Activated CD4-positive, alpha-beta T cell treated with anti-CD3 and anti-CD28 coated beads, Interleukin-2, Interleukin-6, amounts not matched to agents 100 ng/mL and 50 ng/mL, durations not matched to agents 16 hours and 8 hours (primary cell): ENCODE measurements at places on chromosomes 12 and 14.
A peak's percentile ranks its signal among the peaks of the same experiment; 100 is the strongest.

- no peak for DNase-seq
These were observed 146.7 kb downstream of the TSPAN9 start for GRCh38 chr12:3223601-3224529.

- peak; percentile 77 for DNase-seq
These were observed 198.2 kb downstream of the TSPAN9 start for GRCh38 chr12:3275171-3276041.

DNA sequence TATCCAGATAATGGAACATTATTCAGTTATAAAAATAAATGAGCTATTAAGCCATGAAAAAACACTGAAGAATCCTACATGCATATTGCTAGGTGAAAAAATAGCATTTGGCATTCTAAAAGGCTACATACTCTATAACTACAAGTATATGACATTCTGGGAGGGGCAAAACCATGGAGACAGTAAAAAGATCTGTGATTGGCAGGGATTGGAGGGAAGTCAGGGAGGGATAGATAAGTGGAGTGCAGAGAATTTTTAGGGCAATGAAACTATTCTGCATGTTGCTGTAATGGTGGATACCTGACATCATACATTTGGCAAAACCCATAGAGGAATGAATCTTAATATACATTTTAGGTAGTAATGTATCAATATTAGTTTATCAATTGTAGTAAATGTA is 63.1 kb upstream of the SLC38A2 start:
- DNase-seq, result no peak

DNA sequence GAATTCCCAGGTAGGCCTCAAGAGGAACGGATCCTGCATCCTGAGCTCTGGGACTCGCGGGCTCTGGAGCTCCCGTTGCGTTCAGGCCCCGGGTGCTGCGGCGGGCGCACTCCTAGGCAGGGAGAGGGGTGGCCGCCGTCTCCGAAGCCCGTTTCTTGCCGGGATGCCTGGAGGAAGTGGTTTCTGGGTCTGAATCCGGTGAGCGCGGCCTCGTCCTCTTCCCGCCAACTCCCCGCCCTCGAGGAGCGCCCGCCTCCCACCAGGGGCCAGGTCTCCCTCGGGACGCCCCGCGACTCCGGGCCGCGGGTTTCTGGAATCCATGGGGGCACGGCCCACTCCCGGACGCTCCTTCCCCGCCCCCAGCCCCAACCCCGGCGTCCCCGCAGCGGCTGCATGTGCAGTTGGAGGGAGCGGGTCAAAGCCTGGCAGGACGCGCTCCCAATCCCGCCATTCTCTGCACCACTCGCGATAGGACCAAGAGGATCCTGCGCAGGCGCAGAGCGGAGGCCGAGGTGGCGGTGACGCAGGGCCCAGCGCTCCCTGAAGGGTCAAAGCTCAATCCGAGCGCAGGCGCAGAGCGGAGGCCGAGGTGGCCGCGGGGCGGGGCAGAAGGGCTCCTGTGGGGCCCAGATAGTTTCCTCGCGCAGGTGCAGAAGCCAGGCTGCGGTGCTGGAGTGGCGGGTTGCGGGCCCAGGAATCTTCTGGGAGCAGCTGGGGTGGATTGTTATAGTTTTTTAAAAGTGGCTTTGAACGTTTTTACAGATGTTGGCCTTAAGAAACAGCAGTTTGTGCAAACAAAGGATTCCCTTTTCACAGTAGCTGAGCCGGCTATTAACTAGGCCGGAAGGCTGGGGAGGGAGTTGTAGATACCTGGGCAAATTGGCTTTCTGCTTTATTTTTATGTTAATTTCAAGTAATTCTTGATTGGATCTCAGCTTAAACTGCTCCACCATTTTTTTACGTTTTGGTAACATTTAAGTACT is 796.4 kb downstream of the AACS start:
- DNase-seq, result no peak

DNA sequence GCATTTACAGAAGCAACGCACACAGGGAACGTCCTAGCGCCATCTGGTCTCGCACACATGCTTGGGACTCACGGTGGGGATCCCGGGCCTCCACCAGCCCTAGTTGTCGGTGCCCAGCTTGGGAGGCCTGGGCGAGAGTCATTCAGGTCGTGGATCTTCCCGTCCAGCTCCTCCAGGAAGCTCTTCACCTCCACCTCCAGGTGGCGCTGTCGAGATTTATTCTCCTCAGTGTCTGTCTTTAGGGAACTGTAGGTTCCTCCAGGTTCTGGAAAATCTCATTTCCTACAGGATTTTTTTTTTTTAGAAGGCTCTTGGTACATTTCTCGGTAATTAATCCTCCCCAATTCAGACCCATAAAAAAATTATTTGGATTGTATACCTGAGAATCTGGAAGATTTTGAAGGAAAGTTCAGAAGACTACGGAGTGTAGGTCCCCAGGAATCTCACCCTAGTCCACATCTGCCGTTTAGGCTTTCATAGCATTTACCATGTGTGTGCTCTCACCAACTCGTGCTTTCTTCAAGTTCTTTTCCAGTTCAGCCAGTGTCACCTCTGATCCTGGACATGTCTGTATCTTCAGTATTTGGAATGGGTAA is 910.0 kb downstream of the TMEM121 start:
- peak; percentile 53 for DNase-seq

- no peak for DNase-seq
These were observed 652 bp upstream of the POLE2 start for GRCh38 chr14:49688701-49689030.

- peak; percentile 58 for DNase-seq
These were observed 9.9 kb downstream of the BCL7A start for GRCh38 chr12:122031342-122032216.

DNA sequence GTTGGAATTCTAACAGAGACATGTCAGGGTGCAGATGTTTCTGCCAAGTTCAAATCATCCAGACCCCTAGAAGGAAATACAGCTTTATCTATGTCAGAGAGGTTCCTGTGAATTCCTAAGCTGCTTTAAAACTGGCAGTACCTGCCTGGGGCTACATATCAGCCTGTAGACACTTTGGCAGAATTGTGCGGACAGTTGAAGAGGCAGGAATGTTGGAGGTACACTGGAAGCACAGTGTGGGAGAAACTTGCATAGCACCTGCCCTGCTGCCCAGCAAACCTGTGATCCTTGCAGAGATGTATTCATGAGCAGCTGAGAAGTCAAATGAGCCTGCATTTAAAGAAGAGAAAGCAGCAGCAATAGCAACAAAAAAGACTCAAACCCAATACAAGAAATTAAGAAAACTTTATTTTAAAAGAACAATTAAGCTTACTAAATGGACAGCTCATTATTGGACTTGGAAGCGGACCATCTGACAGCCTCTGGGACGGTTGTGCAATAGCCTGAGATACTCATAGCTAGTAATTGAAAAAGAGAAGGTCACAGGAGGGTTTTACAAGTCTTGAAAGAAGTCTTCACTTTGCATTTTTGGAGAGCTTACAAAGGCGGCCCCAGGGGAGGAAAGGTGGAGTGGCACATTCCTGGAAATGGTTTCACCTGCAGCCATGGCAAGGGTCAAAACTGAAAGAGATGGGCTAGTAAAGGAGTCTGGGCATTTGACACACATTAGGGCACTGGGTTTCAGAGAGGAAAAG is 280.9 kb upstream of the FLRT2 start:
- DNase-seq, result no peak

DNA sequence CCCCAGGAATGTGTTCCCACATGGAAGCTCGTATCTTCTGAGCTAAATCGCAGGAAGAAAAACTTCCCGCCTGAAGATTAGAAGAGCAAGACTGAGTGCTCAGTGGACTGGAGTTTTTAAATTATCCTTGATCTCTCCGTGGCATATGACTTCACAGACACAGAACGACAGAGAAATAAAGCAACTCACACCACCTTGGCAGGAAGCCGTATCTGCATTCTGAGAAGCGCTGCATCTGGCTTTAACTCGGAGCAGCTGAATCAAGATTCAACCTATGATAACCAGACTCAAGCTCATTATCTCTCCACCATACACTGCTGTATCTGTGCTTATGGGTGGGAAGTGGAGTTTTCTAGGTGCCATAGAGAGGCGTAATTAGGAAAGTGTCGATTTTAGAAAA is 1482.7 kb downstream of the AACS start:
- DNase-seq, result no peak

DNA sequence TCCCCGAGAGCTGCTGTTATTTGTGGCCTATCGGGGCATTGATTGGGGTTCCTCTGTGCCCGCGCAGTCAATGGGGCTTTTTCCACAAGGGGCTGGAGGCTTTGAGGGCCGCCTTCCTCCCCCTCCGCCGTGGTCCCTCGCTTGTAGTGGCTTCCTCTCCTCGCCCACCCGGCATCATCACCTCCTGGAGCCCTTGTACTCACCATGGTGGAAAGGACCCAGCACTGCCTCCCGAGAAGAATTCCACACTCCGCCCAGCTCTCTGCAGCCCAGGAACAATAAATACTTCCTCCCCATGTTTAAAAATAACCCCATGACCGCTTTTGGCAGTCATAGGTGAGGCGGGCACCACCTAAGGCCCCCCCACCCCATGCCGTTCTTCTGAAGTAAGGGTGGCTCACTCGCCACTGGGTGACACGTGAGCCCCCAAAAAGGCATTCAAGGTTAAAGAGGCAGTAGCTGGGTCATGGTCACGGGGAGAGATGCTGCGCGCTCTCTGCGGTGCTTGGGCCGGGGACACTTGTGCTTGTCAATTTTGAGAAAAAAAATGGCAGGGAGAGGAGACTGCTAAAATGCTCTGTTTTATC is at the start of gene MYL2:
MYL2 (minus strand) TSS at position 256 of the 587 bp plus-strand sequence; CDS start at position 206, 50 bp downstream.
- no peak for DNase-seq

GRCh38 chr12:116432314-116432750 is 126.8 kb upstream of the MAP1LC3B2 start:
- DNase-seq, result no peak

GRCh38 chr14:19729763-19730162 is 13.6 kb upstream of the OR4Q3 start:
- DNase-seq, result no peak

DNA sequence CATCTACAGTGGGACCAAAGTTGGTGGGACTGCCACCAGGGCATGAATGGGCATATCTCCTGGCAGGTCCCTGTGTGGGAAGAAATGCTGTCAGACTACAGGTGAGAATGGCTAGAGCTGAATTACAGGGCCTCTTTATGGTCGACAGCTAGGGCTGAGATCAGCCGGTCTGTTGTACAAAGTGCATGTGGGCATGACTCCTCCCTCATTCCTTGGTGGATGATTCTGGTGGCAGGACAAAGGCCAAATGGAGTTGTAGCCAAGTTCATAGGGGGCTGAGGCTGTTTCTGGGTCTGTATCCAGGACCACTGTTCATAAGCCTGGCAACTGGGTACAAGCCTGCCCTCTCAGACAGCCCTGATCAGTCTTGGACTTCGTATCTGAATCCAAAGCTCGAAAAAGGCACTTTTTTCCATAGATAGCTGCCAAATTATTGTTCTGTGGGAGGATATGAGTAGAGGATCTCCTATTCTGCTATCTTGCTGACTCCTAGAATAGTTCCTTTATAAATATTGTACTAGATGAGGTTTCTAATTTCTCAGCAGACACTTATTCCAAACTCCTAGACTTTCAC is 460.8 kb downstream of the TMEM117 start:
- no peak for DNase-seq

DNA sequence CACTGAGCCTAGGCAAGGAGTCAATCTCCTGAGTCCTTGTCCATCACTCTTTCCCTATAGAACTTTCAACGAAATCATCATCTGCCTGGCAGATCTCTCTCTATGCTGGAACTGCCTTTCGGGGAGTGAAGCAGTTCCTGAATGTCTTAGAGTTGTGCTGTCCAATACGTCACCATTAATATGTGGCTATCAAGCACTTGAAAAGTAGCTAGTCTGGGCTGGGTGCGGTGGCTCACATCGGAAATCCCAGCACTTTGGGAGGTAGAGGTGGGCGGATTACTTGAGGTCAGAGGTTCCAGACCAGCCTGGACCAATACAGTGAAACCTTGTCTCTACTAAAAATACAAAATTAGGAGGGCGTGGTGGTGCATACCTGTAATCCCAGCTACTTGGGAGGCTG is 35.1 kb downstream of the NRDE2 start:
- DNase-seq, result no peak

GRCh38 chr12:1053690-1054089 is 62.7 kb downstream of the ERC1 start:
- DNase-seq, result no peak

DNA sequence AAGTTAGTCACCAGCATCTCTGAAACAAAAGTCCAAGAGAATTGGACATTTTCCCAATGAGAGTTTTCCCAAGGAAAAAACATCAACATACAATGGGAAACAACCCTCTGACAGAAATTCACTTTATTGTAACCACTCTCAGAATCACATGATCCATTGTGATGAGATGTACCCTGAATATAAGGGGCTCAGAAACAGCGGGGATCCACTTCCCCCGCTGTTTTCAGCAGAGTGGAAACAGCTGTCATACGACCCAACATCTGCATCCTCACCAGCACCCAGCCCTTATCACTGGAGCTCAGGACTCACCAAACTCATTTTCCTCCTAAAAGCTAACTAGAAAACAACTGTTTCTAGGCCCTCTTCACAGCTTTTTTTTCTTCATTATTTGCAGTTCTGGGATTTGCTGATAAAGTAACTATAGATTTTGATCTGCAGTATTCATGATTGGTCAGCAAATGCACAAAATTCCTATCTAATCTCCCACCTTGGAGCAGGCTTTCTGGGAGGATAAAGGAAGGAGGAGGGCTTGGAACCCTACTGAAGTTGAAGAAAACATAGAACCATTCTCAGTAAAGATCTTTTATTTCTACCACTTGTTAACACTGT is 31.3 kb downstream of the CORO1C start:
- no peak for DNase-seq

- DNase-seq, result no peak
These were observed 29.7 kb upstream of the TBX3 start for GRCh38 chr12:114713466-114714215.

GRCh38 chr12:72010356-72010755 is 71.7 kb downstream of the TPH2 start:
- no peak for DNase-seq

DNA sequence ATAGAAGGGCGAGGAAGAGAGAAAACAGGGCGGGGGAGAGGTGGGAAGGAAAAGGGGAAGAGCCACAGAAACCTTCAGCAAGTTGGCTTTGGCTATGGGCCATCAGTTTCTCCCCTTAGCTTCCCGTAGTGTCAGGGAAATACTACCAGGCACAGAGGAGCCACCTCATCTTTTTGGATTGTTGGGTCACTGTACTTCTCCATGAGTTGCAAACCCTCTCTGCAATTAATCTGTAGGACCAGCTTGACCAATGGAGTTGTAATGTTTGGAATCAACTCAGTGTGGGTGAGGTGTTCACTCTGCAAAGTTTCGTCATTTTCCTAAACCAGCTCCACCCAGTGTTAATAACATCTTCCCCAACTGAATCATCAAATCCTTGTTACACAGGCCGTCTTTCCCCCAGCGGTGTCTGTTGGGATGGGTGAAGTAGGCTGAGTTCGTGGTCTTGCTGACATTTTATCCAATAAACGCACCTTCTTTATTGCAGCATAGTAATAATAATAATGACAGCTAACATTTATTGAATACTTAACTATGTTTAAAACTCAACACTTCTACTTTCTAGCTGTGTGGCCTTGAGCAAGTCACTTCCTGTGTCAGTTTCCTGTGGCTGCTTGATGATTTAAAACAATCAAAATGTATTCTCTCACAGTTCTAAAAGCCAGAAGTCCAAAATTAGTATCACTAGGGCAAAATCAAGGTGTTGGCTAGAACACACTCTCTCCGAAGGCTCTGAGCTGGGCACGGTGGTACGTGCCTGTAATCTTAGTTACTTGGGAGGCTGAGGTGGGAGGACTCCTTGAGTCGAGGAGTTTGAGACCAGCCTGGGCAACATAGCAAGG is 8.1 kb upstream of the GLTP start:
- DNase-seq, result peak; percentile 77

GRCh38 chr14:73763396-73763795 is 49.2 kb upstream of the PNMA1 start:
- DNase-seq, result no peak

- no peak for DNase-seq
These were observed 3.4 kb downstream of the ACIN1 start for GRCh38 chr14:23091294-23092225.
